Activated naive CD4-positive, alpha-beta T cell (primary cell): ENCODE measurements at places on chromosomes 5 and 9.
A peak's percentile ranks its signal among the peaks of the same experiment; 100 is the strongest.

DNA sequence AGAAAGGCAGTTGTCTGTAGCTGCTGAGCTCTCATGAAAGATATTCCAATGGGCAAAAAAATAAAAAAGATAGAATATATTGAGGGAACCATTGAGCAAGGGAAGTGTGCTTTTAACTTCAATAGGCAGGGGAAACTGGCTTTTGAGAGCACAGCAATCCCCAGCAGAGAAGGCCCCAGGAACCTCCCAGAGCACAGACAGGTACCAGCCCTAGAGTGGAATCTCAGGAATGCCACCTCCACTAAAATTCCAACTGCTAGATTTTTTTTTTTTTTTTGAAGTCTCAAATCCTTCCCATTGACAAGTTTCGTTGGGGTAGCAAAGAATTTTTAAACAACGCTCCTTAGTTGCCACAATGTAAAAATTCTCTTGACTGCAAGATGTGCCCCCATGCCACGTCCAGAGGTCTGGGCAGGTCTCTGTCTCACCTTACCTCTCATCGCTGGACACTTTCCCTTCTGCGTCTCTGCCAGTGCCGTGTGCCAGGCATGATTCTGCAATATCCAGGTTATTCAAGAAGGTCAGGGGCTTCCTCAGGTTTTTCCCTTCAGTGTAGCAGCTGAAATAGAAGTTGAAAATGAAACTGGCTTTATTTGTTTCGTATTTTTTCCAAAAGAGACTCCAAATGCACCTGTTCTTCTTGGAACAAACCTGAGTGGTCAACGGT, 64.2 kb upstream of the IRX1 start:
- no peak for DNase-seq

GRCh38 chr9:112719241-112719691, 1.3 kb upstream of the INIP start:
- DNase-seq = no peak

DNA sequence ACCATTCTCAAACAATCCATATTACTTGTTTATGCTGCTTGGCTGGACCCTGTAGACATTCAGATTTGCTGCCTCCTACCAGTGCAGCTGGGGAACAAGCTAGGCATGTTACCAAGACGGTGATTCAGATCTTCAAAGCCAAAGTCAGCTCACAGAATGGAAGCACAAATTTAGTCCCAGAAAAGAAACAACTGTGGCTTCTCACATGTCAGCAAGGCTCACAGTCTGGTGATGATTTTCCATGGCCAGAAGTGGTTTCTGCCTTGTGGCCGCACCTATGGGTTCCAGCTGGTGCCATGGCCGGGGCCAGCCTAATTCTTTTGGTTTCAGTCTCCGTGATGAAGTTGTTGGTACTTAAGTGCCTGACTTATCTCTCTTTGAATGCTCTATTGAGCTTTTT, 182.2 kb downstream of the TMC1 start:
- DNase-seq = no peak

- no peak for DNase-seq
These were observed 12.4 kb upstream of the SUB1 start for GRCh38 chr5:32572778-32573480.

- no peak for DNase-seq
These were observed 906.7 kb downstream of the NR2F1-AS1 start for GRCh38 chr5:92674321-92674720.

GRCh38 chr5:160959804-160960203, 107.8 kb upstream of the ATP10B start:
- DNase-seq = no peak

- no peak for DNase-seq
These were observed 3.6 kb upstream of the TMEM38B start for GRCh38 chr9:105690742-105691141.

- no peak for DNase-seq
These were observed 97.9 kb downstream of the WDR41 start for GRCh38 chr5:77394064-77394715.

DNA sequence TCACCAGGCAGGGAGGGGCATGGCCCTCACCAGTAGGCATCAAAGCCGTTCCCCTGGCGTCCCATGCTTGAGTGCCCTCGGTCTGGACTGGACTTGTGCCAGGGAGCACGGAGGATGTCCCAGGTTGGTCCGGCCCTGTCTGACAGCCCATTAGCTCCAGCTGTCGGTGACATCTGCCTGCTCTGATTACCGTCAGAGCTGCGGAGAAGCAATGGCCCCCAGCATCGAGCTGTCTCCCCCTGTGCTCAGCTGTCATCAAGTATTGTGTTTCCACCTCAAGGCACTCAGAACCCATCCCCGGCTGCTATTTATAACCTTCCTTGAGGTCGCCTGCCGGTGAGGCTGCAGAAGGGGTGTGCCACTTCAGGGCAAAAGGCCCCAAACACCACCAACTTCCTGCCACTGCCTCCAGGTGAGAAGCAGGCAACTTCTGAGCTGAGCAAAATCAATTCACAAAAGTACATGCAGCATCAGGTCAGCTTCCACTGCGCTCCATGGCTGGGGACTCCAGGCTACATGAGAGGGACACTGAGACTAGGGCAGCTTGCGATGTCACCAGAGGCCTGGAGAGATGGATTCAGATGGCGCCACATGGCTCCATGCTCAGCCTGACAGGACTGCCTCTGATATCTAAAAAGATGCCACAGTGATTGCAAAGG, 142.7 kb downstream of the C5orf15 start:
- DNase-seq = peak; percentile 15
